Fibroblast of skin of scalp (primary cell): ENCODE measurements at places on chromosomes 5 and 9.

GRCh38 chr9:120904978-120905301 is 21.7 kb downstream of the TRAF1 start:
- DNase-seq = no peak

GRCh38 chr5:96088706-96089498 is 127.3 kb upstream of the ELL2 start:
- DNase-seq = no peak

GRCh38 chr9:108742191-108742590 is 113.6 kb downstream of the ACTL7B start:
- no peak for DNase-seq

DNA sequence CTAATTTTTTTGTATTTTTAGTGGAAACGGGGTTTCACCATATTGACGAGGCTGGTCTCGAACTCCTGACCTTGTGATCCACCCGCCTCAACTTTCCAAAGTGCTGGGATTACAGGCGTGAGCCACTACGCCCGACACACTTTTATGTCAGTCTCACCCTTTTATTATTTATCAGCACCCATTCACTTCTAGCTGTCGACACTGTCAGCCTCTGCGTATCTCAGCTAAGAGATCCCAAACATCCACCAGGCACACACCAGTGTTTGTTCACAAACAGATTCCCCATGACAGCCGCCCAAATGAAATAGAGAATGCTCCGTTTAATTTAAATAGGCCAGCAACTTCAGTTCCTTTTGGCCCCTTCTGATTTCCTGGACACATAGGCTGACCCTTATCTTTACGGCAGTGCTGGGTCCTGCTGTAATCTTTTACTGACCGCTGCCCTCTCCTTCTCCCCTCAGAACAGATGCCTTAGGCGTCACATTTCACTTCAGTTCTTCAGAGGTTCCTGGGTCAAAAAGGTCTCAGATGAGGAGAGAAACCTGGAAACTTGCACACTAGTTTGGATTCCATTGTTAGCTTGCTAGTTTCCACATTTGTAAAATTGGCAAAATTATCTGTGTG is 43.1 kb upstream of the CKMT2 start:
- DNase-seq = no peak

GRCh38 chr5:147436596-147436995 is 73.3 kb downstream of the DPYSL3 start:
- no peak for DNase-seq

DNA sequence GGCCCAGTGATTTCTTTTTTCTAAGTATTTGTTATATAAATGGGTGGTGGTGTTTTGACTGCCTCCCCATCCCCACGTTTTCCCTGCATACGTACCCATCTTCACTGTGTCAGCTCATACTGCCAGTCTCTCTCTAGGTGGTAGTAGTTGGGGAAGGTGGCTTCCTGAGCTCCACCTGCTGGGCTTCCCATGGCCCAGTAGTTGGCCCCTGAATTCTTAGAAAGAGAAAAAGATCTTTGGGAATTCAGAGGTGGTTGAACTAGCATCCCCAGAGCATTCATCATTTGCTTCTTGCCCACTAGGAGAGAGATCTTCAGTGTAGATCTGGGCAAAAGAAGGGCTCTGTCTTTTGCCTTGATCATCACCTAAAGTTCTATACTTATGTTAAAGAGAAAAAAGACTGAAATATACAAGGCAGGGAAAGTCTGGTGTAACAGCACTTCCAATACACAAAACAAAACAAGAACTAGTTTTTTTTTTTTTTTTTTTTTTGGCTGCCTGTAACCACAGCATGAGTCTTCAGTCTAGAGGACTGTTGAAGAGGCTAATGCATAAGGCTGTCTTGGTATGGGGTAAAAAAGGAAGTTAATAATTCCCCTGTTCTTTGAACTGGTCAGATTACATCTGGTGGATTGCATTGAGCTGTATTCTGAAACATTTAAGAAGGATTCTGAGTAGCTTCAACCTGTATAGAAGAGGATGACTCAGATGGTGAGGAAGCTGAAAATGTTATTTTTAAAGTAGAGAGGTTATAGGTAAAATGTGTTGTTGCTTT is 128.7 kb downstream of the ATG10 start:
- DNase-seq = no peak

DNA sequence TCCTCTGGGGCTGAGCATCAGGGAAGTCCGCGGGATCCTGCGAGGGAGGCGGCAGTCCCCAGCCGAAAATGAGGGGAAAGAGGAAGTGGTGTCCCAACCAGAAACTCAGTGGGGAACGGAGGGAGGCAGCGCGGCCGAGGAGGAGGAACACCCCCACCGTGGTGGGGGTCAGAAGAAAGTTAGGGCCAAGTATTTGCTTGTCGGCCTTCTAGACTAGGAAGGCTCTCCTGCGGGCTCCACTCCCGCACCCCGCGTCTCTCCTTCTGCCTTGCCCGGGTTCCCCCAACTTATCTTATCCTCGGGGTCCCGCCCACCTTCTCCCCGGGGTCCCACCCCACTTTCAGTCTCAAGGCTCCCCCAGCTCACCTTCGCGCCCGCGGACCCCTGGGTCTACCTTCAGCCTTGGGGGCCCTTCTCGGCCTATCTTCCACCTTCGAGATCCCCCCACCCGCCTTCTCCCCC is 557 bp upstream of the PHF2 start:
- DNase-seq = peak; percentile 45

DNA sequence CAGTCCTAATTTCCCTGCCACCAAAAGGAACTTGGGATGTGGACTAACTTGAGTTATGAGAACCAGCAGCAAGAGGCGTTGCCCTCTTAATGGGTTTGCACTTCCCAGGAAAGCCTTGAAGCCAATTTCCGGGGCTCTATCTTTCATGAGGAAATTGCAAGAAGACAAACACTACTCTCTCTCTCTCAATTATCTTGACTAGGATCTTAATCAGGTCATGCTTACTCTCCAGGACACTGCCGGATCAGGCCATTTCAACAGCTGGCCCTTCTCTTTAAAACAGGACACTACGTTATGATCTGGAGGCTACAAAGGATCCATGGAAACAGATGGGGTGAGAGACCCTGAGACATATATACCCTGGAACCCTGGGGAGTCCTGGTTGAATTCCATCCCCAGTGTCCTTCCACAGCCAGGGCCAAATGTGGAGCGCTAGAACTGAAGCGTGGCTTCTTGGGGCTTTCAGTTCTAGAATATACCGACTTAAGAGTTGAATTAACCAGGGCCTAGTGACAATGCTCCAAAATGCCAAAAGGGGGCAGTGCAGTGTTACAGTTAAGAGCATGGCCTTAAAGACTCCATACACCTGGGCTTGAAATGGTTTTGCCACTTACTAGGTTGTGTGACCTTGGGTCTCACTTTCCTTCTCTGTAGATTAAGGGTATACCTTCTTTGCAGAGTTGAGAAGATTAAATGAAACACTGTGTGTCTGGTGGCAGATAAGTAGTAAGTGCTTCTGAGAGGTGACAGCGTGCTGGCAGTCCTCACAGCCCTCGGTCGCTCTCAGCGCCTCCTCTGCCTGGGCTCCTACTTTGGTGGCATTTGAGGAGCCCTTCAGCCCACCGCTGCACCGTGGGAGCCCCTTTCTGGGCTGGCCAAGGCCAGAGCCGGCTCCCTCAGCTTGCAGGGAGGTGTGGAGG is 21.1 kb downstream of the FAM219A start:
- peak; percentile 63 for DNase-seq

DNA sequence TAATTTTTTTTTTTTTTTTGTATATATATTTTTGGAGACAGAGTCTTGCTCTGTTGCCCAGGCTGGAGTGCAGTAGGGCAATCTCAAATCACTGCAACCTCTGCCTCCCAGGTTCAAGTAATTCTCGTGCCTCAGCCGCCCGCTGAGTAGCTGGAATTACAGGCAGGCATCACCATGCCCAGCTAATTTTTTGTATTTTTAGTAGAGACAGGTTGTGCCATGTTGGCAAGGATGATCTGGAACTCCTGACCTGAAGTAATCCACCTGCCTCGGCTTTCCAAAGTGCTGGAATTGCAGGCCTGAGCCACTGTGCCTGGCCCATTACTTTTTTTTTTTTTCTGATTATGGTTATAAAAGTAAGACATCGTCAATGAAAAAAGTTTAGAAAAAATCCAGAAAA is 84.0 kb upstream of the LMNB1 start:
- no peak for DNase-seq

- no peak for DNase-seq
Measured at GRCh38 chr5:151288180-151288579, 15.4 kb downstream of the SLC36A3 start.

DNA sequence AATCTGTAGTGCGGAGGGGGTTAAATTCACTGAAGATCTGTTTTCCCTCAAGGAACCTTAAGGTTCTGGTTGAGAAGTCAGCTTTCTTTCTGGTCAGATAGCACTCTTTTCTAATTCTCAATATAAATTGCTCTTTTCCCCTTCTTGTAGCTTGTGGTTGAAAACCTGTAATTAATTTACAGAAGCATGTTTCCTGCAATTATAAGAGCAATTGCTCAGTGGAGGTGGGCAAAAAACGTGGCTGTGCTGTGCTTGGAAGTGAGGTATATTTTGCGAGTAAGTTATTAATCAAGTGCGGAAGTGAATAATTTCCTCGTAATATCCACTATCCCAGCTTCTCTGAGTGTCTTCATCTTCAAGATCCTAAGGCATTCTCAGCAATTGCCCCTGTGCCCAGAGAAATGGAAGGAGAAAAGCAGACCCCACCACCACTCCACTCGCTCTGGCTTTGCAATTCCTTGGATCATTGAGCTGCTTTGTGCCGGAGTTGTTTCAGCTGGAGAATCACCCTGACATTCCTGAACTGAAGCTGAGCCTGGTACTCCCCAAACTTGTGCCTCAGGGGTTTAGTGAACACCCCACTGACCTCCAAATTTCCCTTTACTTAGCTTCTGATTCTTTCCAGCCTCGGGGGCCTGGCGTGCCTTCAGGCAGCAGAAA is 140.6 kb downstream of the LRRC70 start:
- DNase-seq = no peak

DNA sequence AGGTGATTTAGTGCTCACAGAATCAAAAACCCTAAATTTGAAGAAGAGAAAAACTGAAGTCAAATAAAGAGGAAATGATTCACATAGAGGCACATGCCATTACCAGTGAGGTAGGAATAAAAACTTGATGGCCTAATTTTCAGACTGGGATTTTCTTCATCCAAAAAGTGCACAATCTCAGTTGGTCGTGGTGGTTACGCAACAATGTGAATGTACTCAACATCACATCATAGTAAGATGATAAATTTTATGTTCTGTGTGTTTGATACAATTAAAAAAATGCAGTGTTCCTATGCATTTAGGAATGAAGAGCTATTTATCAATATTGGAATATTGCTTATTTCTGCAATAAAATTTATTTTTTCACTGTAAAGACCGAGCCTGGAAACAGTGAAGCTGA is 60.7 kb downstream of the SV2C start:
- DNase-seq = no peak

DNA sequence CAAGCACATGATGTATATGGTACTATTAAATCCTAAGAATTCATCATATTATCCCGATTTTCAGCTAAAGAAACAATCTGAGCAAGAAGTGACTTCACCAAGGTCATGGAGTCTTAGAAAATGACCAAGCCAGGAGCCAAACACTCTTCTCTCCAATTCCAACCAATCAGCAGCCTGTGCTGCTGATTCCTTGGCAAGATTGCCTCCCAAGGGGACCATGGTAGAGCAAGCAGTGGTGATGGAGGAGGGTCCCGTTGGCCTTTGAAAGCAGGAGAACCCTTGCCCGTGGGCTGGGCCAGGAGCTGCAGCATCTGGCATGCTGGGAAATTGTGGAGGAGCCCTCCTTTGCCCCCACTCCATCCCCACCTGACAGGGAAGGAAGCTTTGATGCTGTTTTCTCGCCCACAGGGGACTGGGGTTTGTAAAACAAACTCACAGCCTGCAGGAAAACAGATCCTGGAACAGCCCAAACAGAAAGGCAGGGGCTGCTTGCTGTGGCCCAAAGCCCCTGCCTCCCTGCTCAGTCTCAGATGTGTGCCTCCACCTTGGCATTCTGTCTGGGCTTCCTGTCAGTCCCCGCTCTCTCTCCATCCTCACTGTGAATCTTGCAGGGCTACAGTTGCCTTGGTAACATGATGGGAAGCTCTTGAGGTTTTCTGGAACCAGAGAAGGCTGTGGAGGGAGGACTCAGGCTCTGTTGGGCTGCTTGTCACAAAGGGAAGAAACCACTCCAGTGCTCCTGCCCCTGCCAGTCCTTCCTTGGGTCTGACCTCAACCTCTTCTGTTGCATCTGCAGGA is 70.8 kb upstream of the HSPA9 start:
- DNase-seq = no peak

DNA sequence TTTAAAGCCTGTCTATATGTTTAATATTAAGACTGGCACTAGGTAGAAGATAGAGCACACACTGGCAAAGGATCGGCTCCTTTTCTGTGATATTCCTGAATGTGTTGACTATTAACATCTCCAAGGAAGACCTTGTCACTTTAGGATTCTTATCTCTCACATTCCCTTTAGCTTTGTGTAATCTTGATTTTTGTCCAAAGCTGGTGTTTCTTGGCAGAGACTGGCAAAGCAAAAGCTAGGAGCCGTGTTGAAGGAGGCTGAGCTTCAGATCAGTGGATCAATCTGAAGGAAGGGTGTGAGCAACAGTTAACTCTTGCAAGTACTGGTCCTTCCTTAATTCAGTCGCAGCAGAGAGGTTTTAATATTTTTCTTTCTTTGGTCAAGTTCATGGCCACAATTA is 830.4 kb upstream of the ZNF608 start:
- DNase-seq = no peak

GRCh38 chr5:130501151-130501865 is 597.0 kb downstream of the CHSY3 start:
- no peak for DNase-seq

GRCh38 chr9:137085920-137086530 is 760 bp upstream of the MAN1B1 start:
- peak; percentile 31 for DNase-seq

GRCh38 chr9:119268985-119269384 is 100.2 kb downstream of the BRINP1 start:
- no peak for DNase-seq

GRCh38 chr9:129175825-129176633 is 2.0 kb downstream of the IER5L start:
- DNase-seq = peak; percentile 92

GRCh38 chr9:16309469-16310271 is 560.8 kb downstream of the BNC2 start:
- DNase-seq = peak; percentile 61

DNA sequence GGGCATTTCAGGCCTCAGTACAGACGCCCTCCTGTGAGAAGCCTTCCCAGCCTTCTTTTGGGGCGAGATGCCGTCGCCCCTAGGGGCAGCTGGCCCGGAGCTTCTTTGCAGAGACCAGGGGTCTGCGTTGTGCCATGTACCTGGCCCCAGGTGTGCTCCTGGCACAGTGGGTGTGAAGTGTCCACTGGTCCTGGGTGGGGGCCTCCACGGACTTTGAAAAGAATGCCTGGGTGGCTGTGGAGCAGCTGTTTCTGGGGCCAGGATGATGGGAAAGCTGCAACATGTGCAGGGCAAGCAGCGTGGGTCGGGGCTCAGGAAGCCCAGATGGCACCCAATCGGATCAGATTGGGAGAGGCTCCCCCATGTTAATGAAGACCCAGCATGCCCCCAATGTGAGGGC is 47.8 kb downstream of the WNK2 start:
- no peak for DNase-seq

DNA sequence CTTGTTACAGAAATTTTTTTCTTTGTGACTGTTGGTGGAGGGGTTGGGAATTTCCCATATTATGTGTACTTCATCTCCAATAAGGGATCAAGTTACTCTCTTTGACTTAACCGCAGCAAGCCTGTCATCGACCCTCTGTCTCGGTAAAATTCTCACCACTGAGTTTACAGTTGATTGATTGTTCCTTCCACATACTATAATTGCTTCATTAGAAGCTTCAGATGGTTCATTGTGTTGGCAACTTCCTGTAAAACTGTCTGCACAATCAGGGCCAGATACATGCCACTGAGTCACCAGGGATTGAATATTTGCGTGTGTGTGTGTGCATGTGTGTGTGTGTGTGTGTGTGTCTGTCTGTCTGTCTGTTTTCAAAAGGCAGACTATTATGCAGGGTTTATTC is 176.6 kb downstream of the ZNF462 start:
- DNase-seq = peak; percentile 83
